ENCODE measurements at places on chromosomes 2 and 18.

GRCh38 chr2:215594766-215595165, 158.9 kb upstream of the FN1 start:
- DNase-seq: no peak

DNA sequence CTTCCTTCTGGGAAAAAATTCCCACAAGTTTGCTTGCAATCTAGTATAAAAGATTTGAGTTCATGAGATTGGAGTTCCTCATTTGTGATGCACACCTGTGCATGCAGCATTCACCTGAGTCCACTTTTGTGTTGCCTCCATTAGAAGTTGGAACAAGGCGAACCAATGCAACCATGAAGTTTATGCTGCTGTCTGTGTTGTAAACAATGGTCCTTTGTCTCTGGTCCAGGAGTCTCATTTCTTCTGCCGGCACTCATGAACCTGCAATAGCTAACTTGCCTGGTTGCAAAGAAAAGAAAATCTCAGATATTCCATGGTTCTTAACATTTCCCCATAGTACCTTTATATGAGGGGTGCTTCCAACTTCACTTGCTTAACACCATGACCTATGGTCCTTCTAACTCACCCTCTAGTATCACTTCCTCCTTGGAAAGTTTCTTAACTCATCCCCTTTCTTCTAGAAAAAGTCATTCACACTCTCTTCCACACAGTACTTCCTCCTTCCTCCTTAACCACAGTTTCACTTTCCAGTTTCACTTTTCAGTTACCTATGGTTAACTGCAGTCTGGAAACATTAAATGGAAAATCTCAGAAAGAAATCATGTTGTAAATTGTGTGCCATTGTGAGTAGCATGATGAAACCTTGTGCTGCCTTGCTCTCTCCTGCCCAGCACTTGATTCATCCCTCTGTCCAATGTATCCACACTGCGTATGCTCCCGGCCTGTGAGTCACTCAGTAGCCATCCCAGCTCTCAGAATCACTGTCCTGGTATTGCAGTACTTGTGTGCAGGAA, 128.8 kb upstream of the TRIB2 start:
- no peak for DNase-seq

DNA sequence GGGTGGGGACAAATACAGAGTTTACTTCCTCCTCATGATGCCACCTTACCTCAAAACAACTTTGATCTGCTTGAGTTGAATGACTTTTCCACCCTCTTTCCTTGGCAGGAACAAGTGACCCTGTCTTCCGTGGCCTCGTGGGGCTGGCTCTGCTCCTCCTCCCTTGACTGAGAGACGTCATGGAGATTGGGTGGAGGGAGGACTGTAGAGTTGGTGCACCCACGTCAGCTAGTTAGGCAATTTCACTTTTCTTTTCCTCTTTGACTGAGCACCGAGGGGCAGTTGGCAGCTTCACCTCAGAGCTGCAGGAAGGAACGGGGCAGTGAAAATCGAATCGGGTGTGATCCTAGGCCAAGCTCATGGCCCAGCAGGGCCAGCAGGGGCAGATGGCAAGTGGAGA, at the start of gene SP140:
SP140 (plus strand) TSS at position 251 of the 400 bp plus-strand sequence; CDS start at position 360, 109 bp downstream.
- peak; percentile 58 for DNase-seq

- no peak for DNase-seq
Measured at GRCh38 chr2:75728614-75729419, 18.1 kb upstream of the GCFC2 start.

DNA sequence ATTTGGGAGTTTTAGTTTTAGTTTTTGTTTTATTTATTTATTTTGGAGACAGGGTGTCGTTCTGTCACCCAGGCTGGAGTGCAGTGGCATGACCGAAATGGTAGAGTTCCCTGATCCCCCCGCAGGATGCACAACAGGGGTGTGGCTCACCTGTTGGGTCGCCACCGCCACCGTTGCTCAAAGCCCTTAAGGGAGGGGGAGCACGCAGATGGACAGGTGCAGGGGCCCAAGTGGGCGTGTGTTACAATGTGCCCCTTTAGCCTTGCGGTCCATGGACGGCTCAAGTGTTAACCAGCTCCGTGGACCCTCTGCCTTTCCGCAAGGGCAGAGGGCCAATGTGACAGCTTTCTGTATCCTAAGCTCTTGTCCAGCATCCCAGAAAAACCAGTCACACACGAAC, 61.4 kb upstream of the REL start:
- DNase-seq: no peak

DNA sequence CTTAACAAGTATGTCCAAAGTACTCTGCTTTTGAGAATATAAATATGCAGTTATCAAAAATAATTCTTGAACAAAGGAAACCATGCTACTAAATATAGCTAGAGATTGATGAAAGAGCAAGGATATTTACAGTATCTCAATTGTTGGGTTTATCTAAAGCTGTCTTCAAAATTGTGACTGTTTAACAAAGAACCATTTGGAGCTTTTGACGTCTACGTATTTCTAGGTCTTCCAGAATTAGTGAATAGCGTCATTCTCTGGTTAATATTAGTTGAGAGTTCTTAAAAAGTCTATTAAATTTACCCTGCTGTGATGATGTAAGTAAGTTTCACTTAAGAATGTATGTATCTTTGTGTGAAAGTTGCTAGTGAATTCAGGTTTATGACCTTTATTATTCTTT, 223.1 kb upstream of the SIX3 start:
- no peak for DNase-seq

- DNase-seq: no peak
Measured at GRCh38 chr18:24840051-24840450, 379.6 kb downstream of the HRH4 start.

DNA sequence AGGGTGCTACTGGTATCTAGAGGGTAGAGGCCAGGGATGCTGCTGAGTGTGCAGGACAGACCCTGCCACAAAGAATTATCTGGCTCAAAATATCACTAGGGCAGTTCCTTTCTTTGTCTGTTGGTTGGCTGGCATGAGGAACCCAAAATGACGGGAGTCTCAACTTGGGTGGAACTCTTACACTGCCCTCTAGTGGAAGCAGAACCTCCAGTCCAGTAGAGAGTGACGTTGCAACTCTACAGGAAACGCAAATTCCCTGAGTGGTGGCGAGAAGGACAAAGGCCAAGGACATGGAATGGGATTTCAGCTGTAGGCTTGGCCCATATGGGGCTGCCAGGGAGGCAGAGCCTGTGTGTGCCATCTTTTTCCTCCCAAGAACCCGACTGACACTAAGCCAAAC, 47.1 kb downstream of the COPS8 start:
- no peak for DNase-seq

- no peak for DNase-seq
Measured at GRCh38 chr2:170742896-170743529, 27.2 kb upstream of the ERICH2 start.

- no peak for DNase-seq
Measured at GRCh38 chr2:119295688-119296375, 70.8 kb downstream of the C2orf76 start.

GRCh38 chr18:50606609-50607008, 46.7 kb downstream of the MAPK4 start:
- no peak for DNase-seq

DNA sequence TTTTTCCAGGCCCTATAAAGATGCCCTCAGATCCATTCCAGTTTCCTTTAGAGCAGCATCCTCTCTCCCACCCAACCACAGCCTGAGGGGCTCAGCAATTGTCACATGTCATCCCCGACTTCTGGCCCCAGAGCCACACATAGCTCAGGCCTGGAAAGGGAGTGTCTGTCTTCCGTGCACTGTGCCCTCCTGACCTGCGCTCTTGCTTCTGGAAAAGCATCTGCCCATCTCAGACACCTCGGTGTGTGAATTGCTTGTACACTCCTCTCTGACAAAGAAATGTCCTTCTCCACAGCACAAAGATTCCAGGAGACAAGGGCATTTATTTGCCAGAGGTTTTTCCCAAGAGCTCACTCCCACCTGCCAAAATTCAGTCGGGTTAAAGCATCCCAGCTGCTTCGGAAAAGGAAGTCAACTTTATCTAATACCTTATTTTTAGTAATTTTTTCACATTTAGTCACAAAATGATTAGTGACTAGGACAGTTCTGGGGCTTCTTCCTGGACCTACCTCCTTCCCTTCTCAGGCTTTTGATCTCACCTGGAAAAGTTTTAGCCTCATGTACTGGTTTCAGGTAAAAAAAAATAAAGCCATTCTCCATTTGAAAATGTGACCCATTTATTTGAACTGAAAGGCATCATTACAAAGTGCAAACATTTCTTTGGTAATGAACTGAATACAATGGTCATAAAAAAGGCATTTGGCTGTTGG, 112.9 kb downstream of the PXDN start:
- DNase-seq: no peak

DNA sequence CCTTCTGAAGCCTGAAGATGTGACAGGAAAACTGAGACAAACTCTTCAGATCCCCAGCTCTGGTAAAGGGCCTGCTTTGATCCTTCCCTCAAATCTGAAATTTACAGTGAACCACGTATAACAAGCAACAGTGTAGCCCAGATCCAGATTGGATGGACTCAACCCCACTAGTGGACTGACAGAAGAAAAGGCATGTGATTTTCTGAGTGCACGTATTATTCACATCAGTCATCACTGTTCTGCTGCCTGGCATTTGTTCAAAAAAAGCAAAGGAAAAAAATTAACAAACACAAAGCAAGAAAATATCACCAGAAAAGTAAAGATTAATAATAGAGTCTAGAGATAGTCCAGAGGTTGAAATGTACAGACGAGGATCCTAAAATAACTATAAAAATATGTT, 87.6 kb downstream of the CYRIA start:
- no peak for DNase-seq

DNA sequence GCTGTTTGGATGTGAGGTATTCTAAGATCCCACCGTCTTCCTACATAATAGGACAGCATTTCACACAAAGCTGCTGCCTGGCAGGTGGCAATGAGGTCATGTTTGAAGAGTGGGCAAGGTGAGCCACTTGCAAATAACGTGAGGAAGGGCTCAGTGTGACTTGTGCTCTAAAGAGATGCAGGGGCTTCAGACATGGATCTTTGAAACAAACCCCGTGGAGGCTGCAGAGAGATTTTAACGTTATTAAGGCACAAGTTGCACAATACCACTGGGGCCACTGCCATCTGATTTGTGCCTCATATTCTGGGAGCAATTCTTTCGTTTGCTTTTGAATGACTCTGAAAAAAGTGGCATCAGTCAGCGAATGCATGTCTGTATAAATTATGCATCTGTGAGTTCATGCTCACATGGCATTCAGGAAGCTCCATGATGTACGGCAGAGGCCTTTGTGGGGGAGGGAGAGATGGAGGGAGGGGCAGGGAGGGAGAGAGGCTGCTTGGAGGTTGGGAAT, 362.0 kb downstream of the SOX11 start:
- no peak for DNase-seq

DNA sequence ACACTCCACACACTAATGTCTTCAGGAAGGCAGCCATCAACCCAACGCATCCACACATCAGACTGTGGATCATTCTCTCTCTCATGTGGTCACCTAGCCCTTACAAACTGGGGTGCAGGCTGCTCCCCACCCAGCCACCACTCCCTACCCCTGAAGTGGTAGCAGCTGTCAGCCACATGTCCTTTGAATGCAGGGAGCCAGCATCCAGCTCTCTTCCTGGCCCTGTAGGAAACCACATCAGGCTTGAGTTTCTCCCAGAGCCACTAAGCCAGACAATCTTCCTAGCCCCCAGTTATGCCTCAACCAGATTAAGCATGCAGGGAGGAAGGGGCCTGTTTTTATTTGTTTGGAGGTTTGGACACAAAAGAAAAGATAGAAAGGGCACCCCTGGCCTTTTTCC, 52.8 kb upstream of the SPP2 start:
- DNase-seq: no peak

- no peak for DNase-seq
Measured at GRCh38 chr18:72419914-72420313, 124.2 kb downstream of the CBLN2 start.

GRCh38 chr18:58321986-58322385, 278.0 kb downstream of the NEDD4L start:
- DNase-seq: no peak

DNA sequence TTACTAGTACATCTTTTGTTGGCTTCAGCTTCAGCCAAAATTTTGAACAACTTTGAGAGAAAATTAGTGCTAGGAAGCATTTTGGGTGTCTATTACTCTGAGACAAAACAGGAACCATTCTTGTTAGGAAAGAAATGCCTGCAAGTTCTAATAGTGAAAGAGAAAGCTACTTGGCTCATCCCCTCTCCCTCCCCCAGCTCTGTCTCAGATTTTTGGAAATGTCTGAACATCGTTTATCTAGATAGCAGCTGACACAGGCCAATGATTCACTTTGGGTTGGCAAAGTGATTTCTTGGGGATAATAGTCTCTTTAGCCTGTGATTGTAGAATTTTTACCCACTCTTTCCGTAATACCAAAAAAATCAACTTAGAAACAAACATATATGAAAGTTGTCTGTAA, 42.3 kb upstream of the PTPRM start:
- no peak for DNase-seq

DNA sequence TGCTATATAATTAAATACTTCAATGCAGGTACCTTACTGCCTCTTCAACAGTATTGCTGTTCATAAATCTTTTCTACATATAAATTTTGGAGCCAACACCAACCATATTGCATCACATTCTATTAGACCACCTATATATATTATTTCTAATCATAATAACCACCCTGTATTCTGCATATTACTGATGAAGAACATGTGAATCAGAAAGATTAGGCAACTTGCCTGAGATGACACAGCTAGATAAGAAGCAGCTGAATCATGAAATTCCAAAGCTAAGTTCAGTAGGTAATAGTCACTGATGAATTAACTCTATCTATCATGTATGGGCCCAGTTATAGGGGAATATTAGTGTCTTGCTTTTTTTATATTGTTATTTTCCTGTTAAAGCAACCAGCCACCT, 161.8 kb downstream of the AGPS start:
- no peak for DNase-seq

DNA sequence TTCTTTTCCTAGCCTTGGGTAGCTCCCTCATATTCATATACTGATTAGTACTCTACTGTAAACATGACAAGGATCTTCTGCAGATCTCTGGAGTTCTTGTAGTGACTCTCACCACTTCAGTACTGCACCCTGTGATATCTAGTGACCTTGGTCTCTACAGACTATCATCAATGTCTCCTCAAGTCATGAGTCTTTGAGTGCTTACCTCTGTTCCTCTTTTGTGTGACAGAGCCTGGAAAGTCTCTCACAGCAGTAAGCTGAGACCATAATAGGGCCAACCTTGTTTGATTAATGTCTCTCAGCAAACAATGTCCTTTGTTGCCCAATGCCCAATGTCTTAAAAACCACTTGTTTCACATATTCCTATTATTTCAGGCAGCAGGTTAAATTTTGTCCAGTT, 34.2 kb upstream of the BAZ2B start:
- DNase-seq: no peak

GRCh38 chr18:45026162-45026561, 345.5 kb downstream of the SETBP1 start:
- DNase-seq: no peak

DNA sequence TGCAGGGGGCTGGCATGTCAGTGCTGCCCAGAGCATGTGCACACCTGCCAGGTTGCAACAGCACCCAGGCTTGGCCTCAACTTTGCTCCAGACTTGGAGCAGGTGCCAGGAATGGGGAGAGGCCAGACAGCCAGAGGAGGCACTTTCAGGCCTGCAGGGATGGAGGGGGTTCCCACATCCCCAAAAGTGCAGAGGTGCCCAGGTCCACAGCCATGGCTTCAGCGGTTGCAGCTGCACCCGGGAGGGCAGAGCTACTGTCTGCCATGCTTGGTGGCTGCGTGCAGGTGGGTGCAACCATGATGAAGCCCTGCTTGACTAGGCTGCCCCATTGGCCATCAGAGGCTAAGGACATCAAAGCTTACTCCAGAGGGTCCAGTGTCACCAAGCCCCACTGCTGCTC, 196.8 kb upstream of the VRK2 start:
- no peak for DNase-seq

GRCh38 chr2:221293949-221294742, 278.0 kb downstream of the EPHA4 start:
- no peak for DNase-seq

GRCh38 chr18:12065397-12065796, 28.2 kb upstream of the ANKRD62 start:
- no peak for DNase-seq
